ENCODE measurements at places on chromosomes 12 and 14.

DNA sequence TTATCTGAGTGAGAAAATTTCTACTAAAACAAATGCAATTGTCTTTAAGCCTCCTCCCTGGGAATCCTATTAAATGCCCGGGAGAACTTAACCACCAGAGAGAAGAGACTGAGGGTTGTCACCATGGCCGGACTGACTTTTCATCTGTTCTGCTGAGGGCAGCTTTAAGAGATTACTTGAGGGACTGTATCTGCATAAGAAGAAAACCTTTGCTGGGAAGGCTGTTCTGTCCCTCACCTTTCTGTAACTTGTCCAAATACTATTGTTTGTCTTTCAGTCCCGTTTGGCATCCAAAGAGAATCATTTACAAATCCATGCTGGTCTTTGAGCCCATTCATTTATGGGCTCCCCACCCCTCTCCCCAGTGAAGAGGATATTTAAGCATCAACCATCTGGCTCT, 306.3 kb upstream of the FLRT2 start:
- DNase-seq, result no peak

DNA sequence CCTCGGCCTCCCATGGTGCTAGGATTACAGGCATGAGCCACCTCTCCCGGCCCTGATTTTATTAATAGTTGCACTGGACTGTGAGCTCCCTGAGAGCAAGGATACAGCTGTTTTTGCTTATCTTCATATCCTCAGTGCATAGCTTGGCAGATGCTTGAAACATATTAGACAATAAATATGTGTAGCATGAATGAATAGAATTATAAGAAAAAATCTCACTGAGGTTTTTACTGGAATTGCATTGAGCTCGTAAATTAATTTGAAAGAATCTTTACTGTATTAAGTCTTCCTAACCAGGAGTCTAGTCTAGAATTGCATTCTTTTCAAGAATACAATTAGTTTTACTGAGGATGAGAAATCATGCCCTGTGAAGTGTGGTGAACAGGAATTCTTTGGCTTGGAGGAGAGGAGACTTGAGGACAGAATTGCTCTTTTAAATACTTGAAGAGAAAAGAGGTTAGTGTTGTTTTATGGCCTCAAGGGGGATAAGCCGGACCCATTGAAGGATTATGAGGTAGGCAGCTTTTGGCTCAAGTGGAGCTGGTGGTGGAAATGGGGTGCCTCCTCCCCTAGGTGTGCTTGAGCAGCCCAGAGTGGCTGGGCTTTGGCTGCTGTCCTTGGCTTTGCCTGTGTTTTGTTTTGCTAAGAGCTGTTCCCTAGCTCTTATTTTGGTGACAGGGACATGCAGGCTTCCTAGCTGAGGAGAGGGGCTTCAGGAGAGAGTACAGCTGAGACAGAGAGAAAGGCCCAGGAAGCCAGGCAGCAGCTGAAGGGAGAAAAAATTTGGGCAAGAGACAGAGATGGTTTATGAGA, 34.0 kb downstream of the PLEKHD1 start:
- DNase-seq, result no peak

- no peak for DNase-seq
Measured at GRCh38 chr14:94354638-94355185, 31.6 kb upstream of the SERPINA6 start.

DNA sequence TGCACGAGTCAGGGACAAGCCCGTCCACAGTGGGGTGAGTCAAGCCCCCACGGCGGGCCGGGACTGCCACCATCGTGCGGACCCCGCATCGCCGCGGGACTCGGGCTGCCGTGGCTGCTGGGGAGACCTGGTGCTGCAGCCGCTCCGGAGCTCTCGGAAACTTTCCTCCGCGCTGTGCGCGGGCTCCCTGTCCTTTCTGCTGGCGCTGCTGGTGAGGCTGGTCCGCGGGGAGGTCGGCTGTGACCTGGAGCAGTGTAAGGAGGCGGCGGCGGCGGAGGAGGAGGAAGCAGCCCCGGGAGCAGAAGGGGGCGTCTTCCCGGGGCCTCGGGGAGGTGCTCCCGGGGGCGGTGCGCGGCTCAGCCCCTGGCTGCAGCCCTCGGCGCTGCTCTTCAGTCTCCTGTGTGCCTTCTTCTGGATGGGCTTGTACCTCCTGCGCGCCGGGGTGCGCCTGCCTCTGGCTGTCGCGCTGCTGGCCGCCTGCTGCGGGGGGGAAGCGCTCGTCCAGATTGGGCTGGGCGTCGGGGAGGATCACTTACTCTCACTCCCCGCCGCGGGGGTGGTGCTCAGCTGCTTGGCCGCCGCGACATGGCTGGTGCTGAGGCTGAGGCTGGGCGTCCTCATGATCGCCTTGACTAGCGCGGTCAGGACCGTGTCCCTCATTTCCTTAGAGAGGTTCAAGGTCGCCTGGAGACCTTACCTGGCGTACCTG, 1.1 kb downstream of the PDE3A start:
- DNase-seq, result peak; percentile 66

- DNase-seq, result peak; percentile 48
Measured at GRCh38 chr14:79597566-79597965, 613.7 kb downstream of the DIO2 start.
